ENCODE measurements at places on chromosomes 3 and 15.

DNA sequence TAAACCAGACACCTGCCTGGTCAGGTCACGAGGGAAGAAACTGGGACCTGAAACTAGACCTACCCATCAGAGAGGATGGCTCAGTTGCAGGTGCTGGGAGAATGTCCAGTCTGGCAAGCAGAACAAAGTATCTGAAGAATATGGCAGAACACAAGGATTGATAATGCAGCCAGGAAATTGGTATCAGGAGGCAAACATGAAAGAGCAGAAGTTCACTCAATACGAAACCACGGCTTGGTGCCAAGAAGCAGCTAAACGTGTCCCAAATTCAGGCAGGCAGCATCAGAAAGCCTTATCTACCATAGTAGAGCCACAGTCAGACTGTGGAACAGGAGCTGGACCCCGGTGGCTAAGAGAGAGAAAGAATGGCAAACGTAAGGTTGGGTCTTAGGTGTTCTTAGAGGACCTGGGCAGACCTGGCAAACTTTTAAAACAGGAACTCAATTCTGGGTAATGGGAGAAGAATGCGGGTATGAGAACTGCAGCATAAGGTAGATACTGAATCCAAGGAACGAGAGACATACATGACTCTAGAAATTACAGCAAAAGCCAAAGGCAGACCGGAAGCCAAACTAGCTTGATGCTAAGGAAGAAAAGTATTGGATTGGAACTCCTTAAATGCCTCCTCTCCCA lies 169.0 kb upstream of the NECTIN3 start:
- DNase-seq = no peak

- no peak for DNase-seq
Measured at GRCh38 chr3:52524258-52524751, 9.4 kb downstream of the NT5DC2 start.

DNA sequence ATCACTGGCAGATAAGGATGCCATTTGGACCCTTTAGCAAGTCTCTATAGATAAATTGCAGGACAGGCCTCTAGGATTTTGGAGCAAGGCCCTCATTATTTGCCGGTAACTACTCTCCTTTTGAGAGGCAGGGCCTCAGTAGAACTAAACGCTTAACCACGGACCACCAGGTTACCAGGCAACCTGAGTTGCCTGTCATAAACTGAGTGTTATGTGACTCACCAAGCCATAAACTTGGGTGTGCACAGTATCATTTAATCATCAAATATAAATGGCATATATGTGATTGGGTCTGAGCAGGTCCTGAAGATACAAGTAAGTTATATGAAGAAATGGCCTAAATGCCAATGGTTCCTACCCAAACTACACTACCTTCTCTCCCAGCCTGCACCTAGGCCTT lies 93.2 kb downstream of the BCHE start:
- no peak for DNase-seq

DNA sequence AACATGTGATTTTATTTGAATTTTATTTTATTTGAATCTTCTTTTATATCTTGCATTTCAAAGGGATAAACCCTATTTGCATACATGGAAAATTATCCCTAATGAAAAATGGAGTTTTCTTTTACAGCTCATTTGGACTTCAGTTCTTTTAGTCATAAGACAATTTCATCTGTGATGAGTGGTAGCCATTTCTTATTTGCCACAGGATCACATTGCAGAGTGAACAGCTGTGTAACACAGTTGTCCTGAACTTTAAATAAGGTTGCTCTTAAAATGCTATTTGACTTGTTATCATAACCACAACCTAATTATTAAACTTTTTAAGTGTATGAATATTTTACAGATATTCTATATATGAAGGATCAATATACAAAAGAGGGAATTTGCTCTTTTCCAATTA lies 221.7 kb upstream of the ROPN1 start:
- DNase-seq = no peak

GRCh38 chr3:124032311-124032880 lies 40.5 kb upstream of the ROPN1 start:
- no peak for DNase-seq

- no peak for DNase-seq
Measured at GRCh38 chr15:48279608-48280007, 51.6 kb upstream of the DUT start.

- no peak for DNase-seq
Measured at GRCh38 chr15:62524848-62525247, 359.8 kb upstream of the C2CD4B start.

DNA sequence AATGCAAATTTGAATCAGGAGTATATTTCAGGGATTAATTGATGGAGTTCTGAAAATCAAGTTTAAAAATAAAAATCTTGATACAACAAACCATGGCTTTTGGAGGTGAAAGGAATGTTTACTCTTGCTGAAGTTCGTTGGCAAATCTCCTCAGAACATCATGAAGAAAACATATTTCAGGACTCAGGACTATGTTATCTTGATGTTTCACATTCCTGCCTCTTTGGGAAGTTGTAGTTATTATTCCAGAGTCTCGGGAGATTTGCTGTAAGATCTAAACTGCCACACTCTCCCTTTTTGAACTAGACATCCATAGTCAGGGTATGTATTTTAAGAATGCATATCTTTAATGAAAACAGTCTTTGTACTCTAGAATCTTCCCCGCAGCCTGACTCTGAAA lies 271.2 kb downstream of the RBMS3 start:
- no peak for DNase-seq

DNA sequence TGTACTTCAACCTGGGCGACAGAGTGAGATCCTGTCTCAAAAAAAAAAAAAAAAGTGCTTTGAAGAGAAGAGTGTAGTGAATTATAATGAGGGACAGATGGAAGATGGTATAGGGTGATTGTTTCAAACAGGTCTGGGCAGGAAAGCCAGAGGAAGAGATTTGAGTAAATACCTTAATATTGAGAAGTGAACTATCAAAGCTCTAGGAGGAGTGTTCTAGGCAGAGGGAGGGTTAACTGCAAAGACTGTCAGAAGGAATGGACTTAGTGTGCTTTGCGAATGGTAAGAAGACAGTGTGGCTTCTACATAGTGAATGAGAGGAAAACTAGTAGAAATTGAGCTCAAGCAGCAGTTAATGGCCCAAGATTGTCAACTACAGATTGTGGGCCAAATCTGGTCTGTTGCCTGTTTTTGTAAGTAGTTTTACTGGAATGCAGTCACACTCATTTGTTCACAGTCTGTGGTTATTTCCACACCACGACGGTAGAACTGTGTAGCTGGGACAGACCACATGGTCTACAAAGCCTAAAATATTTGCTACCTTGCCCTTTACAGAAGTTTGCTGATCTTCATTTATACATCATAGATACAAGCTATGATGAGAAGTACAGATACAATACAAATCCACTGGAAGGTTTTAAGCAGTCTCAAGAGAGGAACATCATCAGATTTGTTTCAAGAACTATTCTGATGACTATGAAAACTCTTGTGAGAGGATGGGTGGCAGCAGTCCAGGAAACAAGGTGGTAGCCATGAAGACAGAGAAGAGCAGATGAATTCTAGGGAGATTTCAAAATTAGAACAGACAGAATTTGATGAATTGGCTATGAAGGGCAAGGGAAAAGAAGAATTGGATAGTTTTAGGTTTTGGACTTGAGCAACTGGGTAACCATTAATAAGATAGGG lies 16.5 kb upstream of the USP50 start:
- no peak for DNase-seq

DNA sequence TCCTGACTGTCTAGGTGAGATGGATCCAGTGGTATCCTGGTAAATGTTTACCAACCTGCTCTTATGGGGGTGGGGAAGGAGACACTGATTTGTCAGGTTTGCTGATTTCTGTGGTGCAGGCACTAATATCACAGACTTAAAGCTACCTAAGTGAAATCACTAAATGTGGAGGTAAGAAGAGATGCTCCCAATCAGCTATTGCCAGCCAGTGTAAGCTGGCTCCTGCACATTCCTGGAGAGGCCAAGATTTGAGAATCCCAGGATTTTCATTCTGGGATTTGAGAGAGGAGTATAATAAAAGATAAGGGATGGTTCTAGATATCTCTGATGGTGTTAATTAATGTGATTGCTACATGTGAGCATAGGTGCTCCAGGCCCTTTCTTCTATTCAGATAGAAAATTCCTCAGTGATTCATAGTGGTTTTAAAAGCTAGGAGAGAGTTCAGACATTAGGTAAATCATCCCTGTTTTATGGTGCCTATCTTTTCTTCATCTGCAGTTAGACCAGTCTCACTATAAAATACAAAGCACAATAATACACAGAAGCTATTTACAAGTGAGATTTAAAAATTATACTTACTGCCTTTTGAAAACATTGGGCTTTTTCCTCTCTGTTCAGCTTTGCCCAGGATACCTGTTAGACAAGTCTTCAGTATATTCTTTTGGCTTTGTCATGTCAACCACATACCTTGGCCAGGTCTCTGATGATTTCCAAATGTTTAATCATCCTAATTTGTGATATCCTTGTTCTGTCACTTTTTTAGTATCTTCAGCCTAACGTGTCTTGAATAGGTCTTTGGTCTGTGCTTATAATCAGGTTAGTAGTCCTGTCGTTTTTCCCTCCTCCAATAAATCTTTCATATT lies 90.9 kb downstream of the MBNL1 start:
- no peak for DNase-seq

- no peak for DNase-seq
Measured at GRCh38 chr3:13795816-13796215, 84.1 kb downstream of the WNT7A start.

GRCh38 chr15:57297163-57297593 lies 79.1 kb upstream of the CGNL1 start:
- DNase-seq = no peak

DNA sequence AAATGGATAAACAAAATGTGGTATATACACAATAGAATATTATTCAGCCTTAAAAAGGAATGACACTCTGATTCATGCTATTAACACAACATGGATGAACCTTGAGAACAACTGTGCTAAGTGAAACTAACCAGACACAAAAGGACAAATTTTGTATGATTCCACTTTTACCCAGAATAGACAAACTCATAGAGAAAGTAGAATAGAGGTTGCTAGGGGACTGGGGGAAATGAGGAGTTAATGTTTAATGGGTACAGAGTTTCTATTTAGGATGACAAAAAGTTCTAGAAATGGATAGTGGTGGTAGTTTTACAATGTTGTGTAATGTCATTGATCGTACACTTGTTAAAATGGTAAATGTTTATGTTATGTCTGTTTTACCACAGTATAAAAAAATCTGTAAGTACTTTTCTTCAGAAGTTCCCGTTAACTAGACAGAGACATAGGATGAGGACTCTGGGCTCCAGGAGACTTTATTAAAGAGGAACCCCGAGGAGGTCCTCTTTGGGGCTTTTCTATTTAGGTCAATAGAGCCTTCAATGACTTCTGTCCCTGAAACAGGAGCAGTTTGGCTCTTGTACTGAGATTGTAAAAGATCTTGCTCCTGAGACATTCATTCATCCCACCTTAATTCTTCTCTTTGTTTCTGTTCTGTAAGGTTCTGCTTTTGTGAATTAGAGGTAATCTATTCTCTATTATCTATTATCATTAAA lies 24.5 kb downstream of the ABHD6 start:
- no peak for DNase-seq

- no peak for DNase-seq
Measured at GRCh38 chr3:147049821-147050220, 356.5 kb downstream of the ZIC4 start.

DNA sequence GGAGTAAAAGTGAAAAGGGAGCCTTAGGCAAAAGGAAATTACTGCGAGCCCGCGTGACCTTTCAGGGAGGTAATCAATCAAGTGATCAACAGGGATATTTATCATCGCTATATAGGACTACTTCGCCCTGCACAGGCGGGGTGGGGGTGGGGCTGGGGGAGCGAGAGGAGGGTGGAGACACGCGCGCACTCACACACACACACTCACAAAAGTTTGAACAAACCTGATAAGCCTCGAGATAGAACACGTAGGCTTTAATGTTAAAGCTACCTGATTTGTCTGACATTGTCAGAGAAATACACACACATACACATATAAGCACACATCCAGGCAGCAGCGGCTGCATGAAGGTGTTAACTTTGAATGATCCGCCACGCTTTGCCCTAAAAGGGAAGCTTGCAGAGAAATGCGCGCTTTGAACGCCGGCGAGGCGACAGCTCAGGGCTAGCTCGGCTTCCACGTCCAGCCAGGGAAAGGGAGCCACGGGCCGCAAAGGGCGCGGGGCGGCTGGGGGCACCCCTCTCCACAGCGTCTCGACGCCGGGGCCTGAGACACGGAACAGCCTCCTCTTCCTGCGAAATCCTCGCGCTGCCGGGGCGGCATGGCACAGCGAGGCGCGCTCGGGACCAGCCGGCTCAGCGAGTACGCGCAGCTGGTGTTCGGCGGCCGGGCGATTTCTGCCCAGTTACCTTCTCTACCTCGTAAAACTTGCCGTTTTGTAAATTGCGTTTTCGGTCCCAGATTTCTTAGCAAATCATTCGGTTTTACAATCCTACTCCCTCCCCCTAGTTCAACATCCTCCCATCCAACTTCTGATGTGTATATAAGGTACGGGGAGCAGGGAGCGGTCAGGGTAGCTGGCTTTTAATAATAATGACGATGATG lies 4.8 kb upstream of the MECOM start:
- no peak for DNase-seq

DNA sequence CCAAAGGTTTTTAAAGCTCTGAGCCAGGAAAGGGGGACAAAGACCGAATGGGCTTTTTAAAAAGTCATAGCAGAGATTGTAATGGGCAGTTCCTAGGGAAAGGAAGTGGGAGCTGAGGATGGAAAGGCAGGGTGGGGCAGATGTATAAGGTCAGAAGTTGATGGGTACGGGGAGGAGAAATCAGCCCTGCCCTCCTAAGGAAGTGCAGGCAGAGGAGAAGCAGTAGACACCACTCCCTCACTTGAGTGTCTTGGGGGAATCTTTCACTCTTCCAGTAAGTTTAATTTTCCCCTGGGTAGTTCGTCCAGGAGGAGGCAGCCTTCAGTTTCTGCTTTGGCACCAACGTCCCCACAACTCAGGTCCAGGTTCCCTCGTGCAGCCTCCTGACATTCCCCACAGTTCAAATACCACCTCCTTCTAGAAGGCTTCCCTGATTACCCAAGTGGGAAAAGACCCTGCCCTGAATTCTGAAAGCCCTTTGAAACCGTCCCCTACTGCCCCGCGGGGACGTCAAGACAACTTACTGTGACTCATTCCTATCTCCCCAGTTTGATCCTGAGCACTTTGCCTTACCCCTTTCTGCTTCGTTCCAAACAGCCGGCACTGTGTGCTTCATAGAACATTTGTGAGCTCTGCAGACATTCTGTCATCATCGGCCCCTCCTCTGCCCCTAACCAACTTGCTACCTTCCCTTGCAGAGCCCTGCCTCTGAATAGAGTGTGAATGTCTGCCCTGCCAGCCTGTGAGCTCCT lies 14.3 kb upstream of the SRP14 start:
- no peak for DNase-seq

- DNase-seq = no peak
Measured at GRCh38 chr3:104005815-104006214, 1360.9 kb upstream of the ALCAM start.

DNA sequence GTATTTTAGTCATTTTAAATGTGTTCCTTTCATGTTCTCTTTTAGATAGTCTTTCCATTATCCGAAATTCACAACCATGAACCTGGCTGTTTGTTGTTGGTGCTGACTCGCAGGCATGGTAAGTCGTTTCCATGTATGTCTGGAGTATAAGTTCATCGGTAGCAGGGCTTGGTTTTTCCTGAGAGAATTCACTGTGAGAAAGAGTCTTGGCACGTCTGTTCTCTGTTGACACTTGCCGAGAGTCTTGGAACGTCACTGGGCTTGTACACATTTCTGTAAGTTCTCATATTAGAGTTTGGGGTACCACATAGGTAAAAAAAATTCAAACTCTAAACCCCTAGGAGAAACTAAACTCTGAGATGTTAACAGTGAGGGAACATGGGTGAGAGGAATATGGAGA lies 29.4 kb upstream of the EIF4A2 start:
- no peak for DNase-seq

- no peak for DNase-seq
Measured at GRCh38 chr3:51382947-51383578, 2.0 kb upstream of the MANF start.
